ENCODE measurements at places on chromosomes 2 and 18.

DNA sequence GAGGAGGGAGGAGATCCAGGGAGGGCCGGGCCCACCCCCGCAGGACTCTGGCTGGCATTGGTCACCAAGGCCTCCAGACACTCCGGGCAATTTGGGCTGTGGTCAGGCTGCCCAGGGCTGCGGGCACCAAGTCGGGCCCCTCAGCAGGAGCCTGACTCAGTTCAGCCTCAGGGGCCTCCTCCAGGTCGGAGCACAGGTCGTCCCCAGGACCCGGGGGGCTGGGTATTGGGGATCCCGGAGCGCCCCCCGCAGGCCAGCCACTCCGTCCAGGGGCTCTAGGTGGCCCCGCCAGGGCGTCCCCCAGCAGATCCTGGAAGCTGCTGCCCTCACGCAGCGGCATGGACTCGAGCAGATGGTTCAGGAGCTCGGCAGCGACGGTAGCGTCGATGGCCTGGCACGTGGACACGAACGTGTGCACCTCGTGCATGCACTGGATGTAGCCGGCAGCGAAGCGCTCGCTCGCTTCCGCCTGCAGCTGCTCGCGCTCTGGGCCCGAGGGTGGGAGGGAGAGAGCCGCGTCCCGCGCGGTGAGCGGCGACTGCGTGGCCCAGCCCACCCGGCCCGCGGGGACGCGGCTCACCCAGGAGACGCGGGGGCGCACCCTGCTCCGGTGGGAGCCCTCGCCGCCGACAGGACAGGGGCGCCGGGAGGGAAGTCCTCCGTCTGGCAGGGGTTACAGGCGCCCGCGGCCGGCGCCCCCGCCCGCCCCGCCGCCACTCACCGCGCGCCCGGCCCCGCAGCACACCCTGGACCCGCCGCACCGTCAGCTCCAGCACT is 884 bp downstream of the HES6 start:
- H3K36me3 ChIP-seq = no peaks in the 10 kb centered on the region
- H3K4me1 ChIP-seq = peaks cover 19% of the 10 kb centered on the region
- H3K27ac ChIP-seq = no peak overlapping the region
- peak overlapping the region; percentile 87 for H3K4me3 ChIP-seq
- DNase-seq = peak; percentile 49
- H3K27me3 ChIP-seq = peaks cover 34% of the 10 kb centered on the region

DNA sequence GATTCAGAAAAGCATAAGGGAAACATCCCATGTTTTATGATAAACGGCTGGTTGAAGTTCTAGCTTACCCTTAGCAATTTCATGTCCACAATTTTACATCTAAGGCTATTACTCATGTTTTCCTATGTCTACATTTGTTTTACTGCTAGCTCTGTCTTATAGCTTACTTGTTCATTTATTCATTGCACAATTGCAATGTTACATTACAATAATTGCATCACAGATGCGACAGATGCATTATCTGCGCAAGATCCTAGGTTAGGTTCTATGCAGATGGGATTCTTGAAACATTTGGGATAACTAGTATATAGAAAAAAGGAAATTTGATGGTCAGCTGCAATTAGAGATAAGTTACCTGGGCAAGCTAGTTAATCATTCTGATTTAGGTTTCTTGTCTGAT is 108.4 kb downstream of the ARHGAP28 start:
- DNase-seq = no peak
- no peak overlapping the region for H3K4me3 ChIP-seq
- H3K27me3 ChIP-seq = peaks cover 2% of the 10 kb centered on the region
- no peak overlapping the region for H3K27ac ChIP-seq
- H3K4me1 ChIP-seq = peaks cover 2% of the 10 kb centered on the region

GRCh38 chr2:100146657-100146960 is 4.2 kb upstream of the AFF3 start:
- H3K4me3 ChIP-seq = no peak overlapping the region
- H3K4me1 ChIP-seq = peaks cover 25% of the 10 kb centered on the region
- H3K27ac ChIP-seq = no peak overlapping the region
- no peaks in the 10 kb centered on the region for H3K27me3 ChIP-seq

DNA sequence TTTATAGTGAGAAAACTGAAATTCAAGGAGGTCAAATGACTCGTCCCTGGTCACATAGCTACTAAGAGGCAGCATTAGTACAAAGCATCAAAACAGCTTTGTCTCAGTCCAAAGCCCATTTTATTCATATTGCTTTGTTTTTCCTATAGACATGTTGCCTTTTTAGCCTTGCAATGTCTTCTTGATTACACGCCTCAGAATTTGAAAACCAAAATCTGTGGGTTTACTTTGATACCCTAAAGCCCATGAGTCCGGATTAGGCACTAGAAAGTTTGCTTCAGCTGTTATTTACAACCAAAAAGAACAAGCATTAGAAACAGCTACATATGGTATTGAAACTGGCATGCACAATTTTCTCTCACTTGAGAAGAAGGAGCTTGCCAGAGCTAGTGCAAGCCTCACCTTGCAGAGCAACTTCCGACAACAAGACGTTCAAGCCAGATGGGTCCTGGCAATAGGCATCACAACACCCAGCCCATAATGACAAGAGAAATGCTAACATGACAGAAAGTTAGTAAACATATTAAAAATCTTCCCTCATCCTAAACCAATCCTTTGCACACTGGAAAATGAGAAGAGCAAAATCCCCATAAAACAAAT is 276.8 kb downstream of the RIT2 start:
- no peak overlapping the region for H3K27ac ChIP-seq
- no peak overlapping the region for H3K4me3 ChIP-seq
- DNase-seq = no peak
- no peaks in the 10 kb centered on the region for H3K27me3 ChIP-seq
- no peaks in the 10 kb centered on the region for H3K4me1 ChIP-seq
- H3K36me3 ChIP-seq = no peaks in the 10 kb centered on the region

GRCh38 chr18:48640566-48641270 is 101.9 kb downstream of the CTIF start:
- H3K36me3 ChIP-seq = no peaks in the 10 kb centered on the region
- no peaks in the 10 kb centered on the region for H3K4me1 ChIP-seq
- no peak overlapping the region for H3K4me3 ChIP-seq
- no peak for DNase-seq
- H3K27me3 ChIP-seq = peaks cover 3% of the 10 kb centered on the region
- no peak overlapping the region for H3K27ac ChIP-seq

GRCh38 chr2:8926356-8926755 is 77.1 kb downstream of the MBOAT2 start:
- no peak overlapping the region for H3K27ac ChIP-seq
- H3K27me3 ChIP-seq = peaks cover 1% of the 10 kb centered on the region
- H3K4me3 ChIP-seq = no peak overlapping the region
- H3K4me1 ChIP-seq = no peaks in the 10 kb centered on the region
- peaks cover 4% of the 10 kb centered on the region for H3K36me3 ChIP-seq
- DNase-seq = no peak

DNA sequence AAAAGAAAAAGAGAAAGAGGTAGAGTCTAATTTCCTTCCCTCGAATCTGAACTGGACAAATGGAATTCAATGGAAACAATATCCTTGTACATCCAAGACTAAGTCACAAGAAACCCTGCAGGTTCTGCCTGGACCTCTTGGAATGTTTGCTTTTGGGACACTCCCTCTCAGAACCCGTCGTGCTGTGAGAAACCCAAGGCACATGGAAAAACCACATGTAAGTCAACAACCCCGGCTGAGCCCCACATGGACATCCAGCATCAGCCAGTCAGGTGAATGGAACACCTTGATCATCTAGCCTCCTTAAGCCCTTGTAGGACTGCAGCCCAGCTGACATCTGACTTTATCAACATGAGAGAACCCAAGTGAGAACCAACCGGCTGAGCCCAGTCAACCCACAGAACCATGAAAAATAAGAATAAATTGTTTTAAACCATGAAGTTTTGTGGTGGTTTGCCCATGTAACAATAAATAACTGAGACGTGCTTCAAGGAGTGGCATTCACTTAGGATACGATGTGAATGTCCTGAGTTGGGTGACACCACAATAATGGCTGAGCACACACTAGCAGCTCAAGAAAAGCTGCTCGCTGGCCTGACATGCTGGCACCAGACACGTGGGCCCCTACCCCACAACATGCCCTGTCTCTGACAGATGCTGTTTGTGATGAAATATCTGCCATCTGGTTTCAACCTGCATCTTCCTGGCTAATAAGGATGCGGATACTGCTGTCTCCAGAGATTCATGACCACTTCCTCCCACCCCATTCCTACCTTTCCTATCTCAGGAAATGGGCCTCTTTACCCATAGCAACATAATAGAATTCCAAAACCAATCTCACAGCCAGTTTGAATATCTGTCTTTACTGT is 28.8 kb downstream of the PKDCC start:
- peaks cover 15% of the 10 kb centered on the region for H3K27me3 ChIP-seq
- H3K4me1 ChIP-seq = no peaks in the 10 kb centered on the region
- DNase-seq = no peak
- no peaks in the 10 kb centered on the region for H3K36me3 ChIP-seq
- H3K27ac ChIP-seq = no peak overlapping the region

- H3K27ac ChIP-seq = no peak overlapping the region
- no peaks in the 10 kb centered on the region for H3K27me3 ChIP-seq
- no peaks in the 10 kb centered on the region for H3K4me1 ChIP-seq
Observed at GRCh38 chr2:153819501-153819900, 52.2 kb upstream of the GALNT13 start.

GRCh38 chr2:173511942-173512341 is 157.3 kb downstream of the CDCA7 start:
- peaks cover 15% of the 10 kb centered on the region for H3K36me3 ChIP-seq
- H3K27me3 ChIP-seq = peaks cover 29% of the 10 kb centered on the region
- no peak for DNase-seq
- no peaks in the 10 kb centered on the region for H3K4me1 ChIP-seq
- no peak overlapping the region for H3K27ac ChIP-seq

- no peak overlapping the region for H3K27ac ChIP-seq
- H3K4me3 ChIP-seq = no peak overlapping the region
- H3K4me1 ChIP-seq = no peaks in the 10 kb centered on the region
- no peaks in the 10 kb centered on the region for H3K36me3 ChIP-seq
- no peak for DNase-seq
- H3K27me3 ChIP-seq = peaks cover 4% of the 10 kb centered on the region
Observed at GRCh38 chr2:164538240-164538866, 82.9 kb downstream of the GRB14 start.

DNA sequence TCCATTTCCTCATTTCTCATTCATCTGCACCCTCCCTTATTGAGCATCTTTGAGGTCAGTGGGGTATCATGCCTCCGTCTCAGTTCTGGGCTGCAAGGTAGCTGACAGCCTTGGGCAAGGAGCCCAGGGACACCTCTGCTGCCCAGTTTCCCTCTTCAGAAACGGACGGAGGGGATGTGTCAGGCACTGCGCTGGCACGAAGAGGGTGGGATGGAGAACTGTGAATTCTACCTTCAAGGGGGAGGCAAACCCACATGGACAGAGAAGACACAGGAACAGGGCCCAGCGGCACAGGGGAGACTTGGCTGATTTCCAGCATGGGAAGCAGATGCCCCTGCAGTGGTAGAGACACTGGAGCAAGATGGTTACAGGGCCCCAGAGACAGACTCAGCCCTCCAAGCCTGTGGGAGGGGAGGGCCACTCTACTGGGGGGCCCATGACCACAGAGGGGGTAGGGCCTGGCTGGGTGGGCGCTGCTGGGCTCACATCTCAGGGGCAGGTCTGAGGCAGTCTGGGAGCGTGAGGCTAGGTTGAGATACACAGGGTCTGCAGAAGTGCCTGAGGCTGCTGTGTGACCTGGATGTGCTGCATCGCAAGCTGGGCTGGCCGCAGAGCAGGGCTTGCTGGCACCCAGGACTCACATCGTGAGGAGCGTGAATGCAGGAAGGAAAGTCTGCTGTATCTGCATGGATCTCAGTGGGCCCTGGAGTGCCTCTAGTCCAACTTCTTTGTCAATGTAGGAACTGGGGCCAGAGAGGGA is 92.3 kb downstream of the HS1BP3 start:
- no peaks in the 10 kb centered on the region for H3K4me1 ChIP-seq
- no peaks in the 10 kb centered on the region for H3K36me3 ChIP-seq
- H3K4me3 ChIP-seq = no peak overlapping the region

GRCh38 chr2:219620546-219620945 is 6.9 kb upstream of the SLC4A3 start:
- H3K27me3 ChIP-seq = no peaks in the 10 kb centered on the region
- H3K4me1 ChIP-seq = no peaks in the 10 kb centered on the region
- no peak for DNase-seq
- no peaks in the 10 kb centered on the region for H3K36me3 ChIP-seq

GRCh38 chr2:113083296-113083695 is 15.5 kb downstream of the IL1F10 start:
- no peaks in the 10 kb centered on the region for H3K27me3 ChIP-seq
- DNase-seq = no peak
- no peak overlapping the region for H3K27ac ChIP-seq
- H3K4me3 ChIP-seq = no peak overlapping the region
- no peaks in the 10 kb centered on the region for H3K4me1 ChIP-seq

GRCh38 chr2:170235860-170236679 is 58.1 kb downstream of the MYO3B start:
- peak; percentile 4 for DNase-seq
- no peak overlapping the region for H3K4me3 ChIP-seq
- no peaks in the 10 kb centered on the region for H3K36me3 ChIP-seq
- no peak overlapping the region for H3K27ac ChIP-seq
- no peaks in the 10 kb centered on the region for H3K4me1 ChIP-seq
- H3K27me3 ChIP-seq = peaks cover 11% of the 10 kb centered on the region

DNA sequence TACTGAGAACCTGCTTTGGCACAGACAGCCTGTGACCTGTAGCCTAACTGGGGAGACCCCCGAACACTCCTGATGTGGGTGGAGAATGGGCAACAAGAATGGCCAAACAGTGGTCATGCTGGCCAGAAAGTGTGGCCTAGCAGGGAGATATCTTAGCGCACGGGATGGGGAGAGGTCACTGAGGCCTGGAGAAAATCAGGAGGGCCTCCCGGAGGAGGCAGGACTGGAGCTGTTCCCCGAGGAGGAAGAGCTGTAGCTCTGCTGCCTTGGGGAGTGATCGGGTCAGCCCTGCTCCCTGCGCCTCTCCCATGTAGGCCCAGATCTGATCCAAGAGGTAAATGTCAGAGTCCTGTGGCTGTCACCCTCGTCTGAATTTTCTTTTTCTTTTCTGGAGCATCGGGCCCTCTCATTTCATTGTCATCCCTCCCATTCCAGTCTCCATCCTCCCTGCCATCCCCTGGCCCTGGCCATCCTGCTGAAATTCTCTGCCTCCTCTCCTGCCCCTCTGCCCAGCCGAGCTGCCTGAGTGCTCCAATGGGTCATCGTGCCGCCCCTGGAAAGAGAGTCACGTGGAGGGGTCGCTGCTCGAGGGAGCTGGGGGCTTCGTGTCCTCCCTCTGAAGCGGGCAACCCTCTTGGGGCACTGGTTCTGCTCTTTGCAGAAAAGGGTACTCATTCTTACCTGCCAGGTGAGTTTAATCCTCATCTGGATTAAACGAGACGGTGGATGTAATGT is 242.9 kb downstream of the HAUS1 start:
- no peak overlapping the region for H3K4me3 ChIP-seq
- H3K27me3 ChIP-seq = no peaks in the 10 kb centered on the region
- no peak for DNase-seq
- peaks cover 20% of the 10 kb centered on the region for H3K4me1 ChIP-seq

- no peaks in the 10 kb centered on the region for H3K36me3 ChIP-seq
- no peak overlapping the region for H3K27ac ChIP-seq
- peaks cover 47% of the 10 kb centered on the region for H3K27me3 ChIP-seq
- DNase-seq = no peak
- H3K4me1 ChIP-seq = no peaks in the 10 kb centered on the region
Observed at GRCh38 chr2:41990688-41991087, 57.1 kb upstream of the PKDCC start.
